Foreskin keratinocyte (primary cell): ENCODE measurements at places on chromosomes 7 and 10.

DNA sequence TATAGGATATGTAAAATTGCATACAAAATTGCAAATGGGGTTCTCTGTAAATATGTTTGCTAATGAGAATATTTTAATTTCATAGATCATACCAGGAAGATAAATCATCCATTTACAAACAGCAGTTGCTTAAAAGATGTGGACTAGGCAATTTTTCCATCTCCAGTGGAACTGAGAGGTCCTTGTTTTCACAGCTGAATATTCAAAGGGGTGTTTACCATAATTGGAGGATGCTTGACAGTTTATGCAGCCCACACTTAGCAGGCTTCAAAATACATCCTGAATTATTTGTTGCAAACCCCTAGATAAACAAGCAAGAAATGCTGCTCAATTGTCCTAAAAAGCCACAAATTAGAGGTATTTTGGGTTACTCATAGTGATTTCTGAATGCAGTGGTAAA is 69.9 kb downstream of the ADARB2 start:
- no peak for DNase-seq

GRCh38 chr10:118564114-118564513 is 31.3 kb downstream of the PRLHR start:
- no peak for DNase-seq

GRCh38 chr7:98464558-98464940 is 63.7 kb upstream of the BAIAP2L1 start:
- no peak for DNase-seq

DNA sequence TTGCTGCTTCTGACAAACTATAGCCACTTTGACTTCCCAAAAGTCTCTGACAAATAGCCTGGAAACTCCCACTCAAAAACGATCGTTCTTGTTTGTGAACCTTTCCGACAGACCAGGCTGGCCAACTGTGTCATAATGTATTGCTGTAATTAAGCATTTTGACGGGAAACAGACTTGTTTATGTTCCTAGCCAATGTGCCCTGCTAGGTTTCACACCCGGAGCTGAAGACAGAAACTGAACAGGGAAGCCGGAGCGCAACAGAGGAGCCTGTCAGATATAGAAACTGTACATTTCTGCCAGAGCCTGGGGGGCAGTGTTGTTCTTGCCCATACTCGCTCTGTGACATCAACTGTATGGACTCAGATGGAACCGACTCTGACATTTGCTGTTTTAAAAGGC is 55.3 kb upstream of the C7orf33 start:
- DNase-seq = peak; percentile 72

- no peak for DNase-seq
These were observed 176.4 kb downstream of the DNAJB6 start for GRCh38 chr7:157513162-157513621.

DNA sequence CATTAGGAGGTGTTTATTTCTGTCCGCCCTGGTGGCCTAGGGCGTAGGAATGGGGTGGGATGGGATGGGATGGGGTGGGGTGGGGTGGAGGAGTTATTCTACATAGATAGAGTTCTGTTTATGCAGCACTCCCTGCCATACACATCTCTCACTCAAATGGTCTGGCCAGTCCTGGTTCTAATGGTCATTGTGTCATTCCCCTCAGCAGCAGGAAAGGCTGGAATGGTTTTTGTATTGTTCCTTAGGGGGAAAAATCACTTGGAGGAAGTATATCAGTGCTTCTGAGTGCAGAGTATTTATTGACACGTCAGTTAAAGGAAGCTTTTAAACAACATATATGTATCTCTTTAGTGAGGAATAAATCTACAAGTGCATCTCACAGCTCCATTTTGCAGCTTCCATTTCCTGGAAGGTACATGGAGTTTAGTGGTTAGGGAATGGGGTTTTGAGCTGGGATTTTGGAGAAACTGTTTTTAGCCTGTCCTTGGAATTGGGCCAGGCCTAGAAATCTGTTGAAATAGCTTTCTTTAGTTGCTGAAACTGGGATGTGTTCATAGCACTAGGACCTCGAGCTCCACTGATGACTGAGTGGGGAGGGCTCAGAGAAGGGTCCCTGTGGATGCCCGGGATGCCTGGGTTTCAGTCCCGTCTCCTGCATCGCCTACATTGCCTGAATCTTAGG is 8.3 kb downstream of the TSPAN14 start:
- DNase-seq = no peak

DNA sequence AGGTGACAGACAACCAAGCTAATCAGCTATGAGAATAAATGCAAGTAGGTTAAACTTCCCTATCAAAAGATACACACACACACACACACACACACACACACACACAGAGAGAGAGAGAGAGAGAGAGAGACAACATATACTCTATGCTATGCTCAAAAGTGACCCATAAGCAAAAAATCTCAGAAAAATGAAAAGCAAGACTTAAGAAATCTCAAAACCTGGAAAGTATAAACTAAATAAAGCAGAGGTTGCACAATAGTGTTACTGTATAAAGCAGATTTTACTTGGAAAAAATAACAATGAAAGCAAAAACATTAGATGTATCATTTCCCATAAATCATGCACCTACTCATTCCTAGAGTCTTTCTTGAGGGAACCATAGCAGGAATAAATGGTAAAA is 221.5 kb downstream of the INHBA start:
- DNase-seq = no peak

- no peak for DNase-seq
These were observed 620.3 kb downstream of the CCSER2 start for GRCh38 chr10:84948644-84949043.

GRCh38 chr7:98289333-98289875 is 7.9 kb downstream of the BRI3 start:
- no peak for DNase-seq

- no peak for DNase-seq
These were observed 126.6 kb upstream of the GNAI1 start for GRCh38 chr7:80008039-80008438.

GRCh38 chr10:123614888-123615287 is 51.3 kb upstream of the GPR26 start:
- DNase-seq = peak; percentile 35

GRCh38 chr7:66205741-66206090 is 582 bp downstream of the TPST1 start:
- no peak for DNase-seq

DNA sequence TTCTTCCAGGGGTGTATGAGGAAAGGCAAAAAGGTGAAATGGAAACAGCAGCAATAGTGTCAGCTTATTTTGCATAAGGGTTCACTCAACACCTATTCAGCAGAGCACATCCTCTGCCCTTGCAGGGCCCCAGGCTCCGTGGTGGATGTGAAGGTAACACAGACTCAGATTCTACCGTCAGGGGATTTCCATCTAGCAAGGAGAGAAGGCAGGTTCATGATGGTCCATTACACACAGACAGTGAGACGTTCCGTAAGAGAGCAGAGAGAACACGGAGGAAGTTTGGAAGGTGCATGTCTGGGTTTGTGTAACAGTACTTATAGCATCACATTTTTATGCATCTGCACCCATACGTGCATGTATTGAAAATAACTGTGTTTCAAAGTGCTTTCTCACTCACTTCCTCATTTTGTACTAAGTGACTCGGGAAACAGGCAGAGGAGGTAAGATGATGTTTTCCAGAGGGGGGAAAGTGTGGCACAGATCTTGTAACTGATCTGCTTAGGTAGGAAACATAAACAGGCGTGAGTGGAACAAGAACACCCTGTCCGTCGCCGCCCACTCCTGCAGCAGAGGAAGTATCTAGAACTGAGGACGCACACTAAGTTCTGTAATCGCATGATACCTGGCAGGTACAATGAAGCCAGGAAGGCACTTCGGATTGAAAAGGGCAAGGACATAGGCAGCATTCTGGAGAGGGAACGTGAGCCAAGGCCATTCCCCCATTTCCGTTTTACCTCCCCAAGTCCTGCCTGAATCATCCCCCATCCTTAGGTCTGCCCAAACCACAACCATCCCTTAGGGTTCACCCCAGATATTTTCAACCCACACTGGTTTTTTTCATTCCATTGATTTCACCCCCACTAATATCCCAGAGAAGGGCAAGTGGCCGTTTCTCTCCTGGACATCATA is 1.0 kb upstream of the ENO4 start:
- DNase-seq = peak; percentile 15

GRCh38 chr7:50119815-50120637 is 27.0 kb upstream of the ZPBP start:
- no peak for DNase-seq

GRCh38 chr10:121063744-121064143 is 212.6 kb downstream of the WDR11 start:
- DNase-seq = no peak

DNA sequence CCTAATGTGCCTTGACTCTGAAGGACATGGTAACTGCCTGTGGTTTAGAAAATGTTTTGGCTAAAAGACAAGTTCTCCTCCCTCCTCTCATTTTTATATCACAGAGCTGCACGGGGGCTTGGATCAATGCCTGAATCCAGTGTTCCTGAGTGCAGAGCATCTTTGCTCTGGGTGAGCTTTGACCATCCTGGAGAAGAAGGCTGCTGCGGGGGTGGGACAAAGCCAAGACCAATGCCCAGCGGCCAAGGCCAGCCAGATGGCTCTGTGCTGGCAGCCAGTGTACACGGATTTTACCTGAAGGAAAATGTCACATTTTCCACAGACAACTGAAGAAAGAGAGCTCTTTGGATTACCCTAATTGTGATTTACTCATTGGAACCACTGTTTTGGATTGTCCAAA is 102.0 kb upstream of the TARP start:
- no peak for DNase-seq

DNA sequence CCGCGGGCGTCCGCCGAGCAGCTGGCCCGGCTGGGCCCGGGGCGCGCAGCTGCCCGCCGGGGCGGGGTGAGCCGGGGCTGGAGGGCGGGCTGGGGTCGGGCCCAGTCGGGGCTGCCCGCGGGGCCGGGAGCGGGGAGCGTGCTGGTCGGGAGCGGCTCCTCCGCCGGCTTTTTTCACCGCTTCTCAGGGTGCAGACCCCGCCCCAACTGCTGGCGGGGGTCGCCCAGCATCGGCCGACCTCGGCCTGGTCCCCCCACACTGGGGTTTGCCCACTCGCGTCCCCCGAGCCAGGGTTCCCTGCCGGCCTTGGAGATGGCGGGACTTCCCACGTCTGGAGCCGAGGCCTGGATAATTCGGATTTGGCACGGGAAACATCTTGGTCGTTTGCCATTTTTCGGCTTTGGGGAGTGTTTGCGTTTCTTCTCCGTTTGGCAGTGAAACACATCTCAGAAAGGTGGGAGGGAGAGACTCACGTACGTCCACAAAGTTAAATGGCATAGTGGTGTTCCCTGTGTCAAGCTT is 432 bp downstream of the TMEM248 start:
- DNase-seq = peak; percentile 4
